ENCODE measurements at places on chromosomes 3 and 15.

DNA sequence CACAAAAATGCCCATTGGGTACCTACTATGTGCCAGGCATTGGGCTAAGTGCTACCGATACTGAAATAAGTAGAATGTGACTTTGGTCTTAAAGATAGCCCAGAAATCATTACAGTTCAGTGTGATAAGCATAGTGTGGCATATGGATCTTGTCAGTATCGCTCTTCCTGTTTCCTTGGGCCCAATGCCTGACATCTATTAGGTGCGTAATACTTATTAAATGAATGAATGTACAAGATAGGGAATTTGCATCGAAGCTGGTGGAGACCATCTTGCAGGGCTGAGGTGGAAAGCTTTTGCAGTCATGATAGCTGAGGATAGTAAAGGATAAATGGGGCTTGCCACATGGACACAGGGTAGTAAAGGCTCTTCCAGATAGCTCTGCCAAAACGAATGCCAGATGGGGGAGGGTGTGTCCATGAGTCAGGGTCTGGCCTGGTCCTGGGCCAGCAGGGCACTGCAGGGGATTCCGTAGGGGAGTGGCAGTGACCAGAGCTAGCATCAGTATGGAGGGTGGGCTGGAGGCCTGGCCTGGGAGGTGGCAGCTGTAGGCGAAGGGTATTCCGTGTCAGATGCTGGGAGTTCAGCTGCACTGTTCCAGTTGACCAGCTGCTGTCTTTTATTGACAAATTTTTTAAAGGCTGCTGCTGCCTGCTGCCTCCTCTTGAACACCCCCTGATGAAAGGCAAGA lies 23.5 kb downstream of the TSEN2 start:
- DNase-seq, result no peak

DNA sequence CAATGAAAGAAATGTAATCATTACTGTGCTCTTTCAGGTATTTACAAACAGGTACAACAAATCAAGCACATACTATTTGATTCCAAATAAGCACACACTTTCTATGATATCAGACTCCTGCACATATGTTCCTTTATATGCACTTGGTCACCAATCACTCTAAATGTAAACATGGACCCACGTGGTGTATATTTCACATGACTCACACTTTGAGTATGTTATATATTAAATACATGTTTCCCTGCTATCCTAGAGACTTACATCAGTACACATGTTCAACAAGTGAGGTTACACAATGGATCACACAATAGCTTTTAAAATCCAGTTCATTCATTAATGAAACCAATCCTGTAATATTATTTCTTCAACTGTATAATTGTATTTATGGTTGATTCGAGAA lies 683.5 kb downstream of the NR2F2 start:
- DNase-seq, result no peak

- DNase-seq, result no peak
These were observed 18.2 kb upstream of the ACOX2 start for GRCh38 chr3:58555203-58555602.

GRCh38 chr3:112982710-112983109 lies 7.8 kb upstream of the CD200R1 start:
- DNase-seq, result no peak

DNA sequence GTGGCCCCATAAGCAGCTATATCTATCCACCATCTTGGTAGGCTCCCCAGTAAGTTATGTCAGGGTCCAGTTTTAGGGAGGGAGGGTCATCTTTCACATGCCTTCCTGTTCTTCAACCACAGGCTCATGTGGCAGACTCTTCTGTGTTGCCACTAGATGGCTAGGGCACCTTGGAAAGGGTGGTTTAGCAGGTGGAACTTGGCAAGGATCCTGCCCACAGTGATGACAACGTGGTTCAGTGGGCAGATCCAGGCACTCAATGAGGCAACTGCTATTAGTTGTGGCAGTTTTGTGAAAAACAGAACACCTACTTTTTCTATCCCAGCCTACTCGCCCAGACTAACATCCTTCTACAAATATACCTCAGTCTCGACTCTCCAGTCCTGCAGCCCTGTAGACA lies 7.2 kb upstream of the RBP1 start:
- DNase-seq, result no peak

DNA sequence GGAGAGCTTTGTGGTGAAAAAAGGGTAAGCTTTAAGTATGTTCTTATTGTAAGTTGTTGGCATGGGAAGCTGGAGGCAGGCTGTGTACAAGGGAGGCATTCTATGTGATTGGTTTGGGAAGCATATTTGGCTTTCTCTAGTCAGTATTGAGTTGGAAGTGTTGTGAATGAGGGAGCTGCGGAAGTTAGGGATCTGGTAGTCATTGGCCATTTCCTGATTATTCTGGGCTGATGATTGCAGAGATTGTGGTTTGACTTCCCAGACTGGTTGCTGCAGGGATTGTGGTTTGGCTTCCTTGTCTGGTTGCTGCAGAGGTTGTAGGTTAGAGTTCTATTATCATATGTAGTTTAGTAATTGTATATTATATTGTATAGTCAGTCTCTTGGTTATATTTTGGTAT lies 21.0 kb downstream of the STXBP5L start:
- DNase-seq, result no peak
